ENCODE measurements at places on chromosomes 2 and 18.

DNA sequence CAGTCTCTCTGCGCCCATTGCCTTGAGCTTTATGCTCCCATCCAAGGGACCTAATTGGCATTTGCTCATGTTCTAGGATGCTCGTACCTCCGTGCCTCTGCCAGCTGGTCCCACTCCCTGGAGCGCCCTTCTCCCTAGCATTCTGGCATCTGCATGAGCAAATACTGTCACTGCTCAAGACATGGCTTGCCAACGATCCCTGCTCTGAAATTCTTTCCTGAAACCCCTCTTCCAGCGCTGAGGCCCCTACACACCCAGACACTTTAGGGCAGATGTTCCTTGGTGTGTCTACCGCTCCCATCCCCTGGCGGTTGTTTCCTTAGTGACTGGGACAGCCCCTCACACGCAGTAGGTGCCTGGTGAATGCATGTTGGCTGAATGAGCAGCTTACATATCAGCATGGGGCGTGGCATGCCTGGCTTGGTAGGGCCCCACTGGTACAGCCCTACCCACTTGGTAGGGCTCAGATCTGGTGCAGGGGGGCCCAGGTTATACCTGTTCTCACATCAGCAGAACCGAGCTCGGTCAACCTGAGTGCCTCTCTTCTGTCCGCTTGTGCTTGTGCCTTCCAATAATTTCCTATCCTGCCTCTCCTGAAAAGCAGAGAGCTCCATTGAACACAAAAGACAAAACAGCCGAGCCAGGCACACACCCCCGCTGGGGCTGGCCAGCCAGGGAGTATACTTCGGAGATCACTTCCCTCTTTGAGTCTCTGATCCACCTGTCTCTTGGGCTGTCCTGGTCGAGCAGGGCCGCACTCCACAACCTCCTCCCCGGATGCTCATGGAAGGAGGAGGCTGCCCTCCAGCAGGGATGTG is 59.2 kb downstream of the INHBB start:
- no peak for DNase-seq

GRCh38 chr18:23528580-23529472 is 25.5 kb downstream of the RMC1 start:
- DNase-seq, result no peak

GRCh38 chr2:131115752-131116151 is 10.6 kb downstream of the PLEKHB2 start:
- DNase-seq, result no peak

DNA sequence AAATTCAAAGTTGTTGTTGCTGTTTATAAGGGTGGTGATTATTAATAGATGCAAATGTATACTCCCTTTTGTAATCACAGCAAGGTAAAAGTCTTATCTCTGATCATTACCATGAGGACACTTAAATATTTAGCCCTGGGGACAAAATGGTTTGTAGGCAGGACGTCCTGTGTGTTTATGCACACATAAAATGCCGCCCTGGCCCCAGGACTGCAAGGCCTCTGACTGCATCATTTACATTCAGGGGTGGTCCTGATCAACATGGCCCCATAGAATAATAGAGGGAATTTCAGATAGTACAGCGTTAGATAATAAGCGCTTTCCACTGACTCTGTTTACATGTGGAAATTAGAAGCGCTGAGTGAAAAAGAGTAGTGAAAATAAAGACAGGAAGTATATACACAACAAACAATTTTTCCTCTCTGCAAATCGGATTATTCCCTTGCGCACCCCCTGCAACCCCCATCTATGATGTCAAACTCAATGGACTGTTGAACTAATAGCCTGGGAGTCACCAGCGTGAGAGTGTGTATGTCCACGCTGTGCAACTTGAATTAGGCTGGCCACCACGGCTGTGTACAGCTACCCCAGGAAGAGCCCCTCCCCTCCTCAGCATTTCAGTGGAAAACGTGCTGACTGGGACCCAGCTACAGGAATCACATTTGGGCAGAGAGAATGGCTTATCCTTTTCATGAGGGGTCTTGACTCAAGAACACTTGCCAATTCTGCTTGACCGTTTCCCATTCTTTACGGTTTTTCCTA is 291.5 kb downstream of the SOX11 start:
- DNase-seq, result no peak

DNA sequence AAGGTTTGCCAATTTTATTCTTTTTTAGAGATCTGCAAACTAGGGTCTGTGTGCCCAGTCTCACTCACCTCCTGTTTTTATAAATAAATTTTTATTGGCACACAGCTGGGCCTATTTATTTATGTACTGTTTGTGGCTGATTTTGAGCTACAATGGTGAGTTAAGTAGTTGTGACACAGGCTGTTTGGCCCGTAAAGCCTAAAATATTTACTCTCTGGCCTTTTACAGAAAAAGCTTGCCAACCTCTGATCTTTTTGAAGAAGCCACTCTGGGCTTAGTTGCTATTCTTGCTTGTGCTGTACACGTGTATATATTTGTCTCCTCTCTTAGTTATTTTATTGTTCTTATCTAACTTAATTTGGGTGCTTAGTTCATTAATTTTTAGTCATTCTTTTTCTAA is 14.5 kb downstream of the NAB1 start:
- DNase-seq, result no peak

GRCh38 chr2:173706936-173707335 is 258.2 kb downstream of the SP3 start:
- DNase-seq, result no peak

DNA sequence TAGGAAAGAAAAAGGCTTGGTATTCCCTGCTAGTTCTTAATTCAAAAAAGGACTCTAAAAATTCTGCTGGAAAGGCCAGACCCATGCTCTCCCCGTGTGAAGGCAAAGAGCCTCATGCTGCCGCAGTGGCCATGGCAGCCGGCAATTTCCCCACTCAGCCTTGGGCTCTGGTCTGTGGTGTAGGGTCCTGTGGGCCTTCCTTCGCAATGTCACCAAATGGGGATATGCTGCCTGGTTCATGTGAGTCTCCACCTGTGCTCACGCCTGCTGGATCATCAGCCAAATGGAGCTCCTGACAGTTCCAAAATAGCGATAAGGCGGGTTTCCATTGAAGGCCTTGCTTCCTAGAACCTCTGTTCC is 282.8 kb upstream of the ATP5MC3 start:
- no peak for DNase-seq

GRCh38 chr2:23320058-23320457 is 64.9 kb upstream of the KLHL29 start:
- no peak for DNase-seq

Data from GOT3 (cell line).